ENCODE measurements at places on chromosomes 12 and 14.

DNA sequence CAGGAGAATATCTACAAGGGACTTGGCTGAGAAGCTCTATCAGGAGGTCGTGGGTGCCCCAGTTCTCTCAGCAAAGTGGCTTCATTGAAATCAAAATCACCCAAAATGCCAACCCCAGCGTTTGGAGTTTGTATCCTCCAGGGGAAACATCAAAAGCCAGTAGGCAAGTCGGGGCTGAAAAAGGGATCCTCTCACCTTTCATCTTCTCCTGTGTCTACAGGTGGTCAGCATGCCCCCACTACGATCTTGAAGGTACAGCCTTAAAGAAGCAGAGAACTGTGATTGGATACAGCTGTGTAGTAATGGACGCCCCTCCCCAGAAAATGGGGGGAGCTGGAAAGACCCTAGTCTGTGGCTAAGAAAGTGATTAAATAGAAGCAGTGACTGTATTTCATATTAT is 22.2 kb downstream of the HRK start:
- no peak for DNase-seq

DNA sequence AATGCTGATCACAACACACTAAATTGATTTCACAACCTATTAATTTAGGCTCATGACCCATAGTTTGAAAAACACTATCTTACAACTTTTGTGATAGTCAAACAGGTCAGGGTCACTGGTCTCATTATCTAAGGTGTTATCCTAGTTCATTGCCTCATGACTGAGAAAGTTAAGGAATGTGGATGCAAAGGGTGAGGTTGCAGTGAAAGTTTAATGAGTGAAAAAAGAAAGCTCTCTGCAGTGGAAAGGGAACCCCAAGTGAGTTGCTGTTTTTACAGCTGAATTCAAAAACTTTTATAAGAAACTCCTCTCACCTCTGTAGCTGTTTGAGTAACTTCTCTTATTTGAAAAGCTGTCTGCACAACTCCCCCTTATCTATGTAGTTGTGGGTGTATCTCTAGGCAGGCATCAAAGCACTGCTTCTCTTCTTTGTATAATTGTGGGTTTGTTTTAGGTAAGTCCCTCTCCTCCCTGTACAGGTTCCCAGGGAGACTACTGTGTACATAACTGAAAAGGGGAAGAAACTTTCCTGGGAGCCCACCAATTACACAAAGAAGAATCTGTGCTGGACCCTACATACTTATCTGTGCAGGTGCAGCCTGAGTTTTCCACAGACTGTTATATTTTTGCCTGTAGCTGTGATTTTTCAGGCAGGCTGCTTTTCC is 18.9 kb downstream of the DNAL1 start:
- DNase-seq = no peak

DNA sequence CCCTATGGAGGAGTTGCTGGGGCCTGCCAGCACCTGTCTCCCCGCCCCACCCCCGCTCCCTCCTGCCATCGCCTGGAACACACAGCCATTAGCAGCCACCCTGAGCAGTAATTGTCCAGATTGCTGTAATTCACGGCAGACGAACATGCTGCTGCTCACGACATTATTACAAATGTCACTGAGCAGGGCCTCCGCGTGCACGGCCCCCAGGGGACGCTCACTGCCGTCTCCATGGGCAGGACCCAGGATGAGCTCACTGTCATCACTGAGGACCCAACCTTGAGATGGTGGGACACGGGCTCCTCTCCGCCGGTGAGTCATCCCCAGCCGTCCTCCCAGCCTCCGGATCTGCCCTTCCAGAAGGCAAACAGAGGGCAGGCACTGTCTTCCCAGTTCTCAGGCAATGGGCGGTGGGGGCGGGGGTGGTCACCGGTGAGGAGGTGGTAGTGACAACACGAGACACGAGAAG is 100.4 kb downstream of the RFLNA start:
- DNase-seq = no peak

- DNase-seq = no peak
These were observed 17.7 kb downstream of the ZFHX2 start for GRCh38 chr14:23533652-23534435.

DNA sequence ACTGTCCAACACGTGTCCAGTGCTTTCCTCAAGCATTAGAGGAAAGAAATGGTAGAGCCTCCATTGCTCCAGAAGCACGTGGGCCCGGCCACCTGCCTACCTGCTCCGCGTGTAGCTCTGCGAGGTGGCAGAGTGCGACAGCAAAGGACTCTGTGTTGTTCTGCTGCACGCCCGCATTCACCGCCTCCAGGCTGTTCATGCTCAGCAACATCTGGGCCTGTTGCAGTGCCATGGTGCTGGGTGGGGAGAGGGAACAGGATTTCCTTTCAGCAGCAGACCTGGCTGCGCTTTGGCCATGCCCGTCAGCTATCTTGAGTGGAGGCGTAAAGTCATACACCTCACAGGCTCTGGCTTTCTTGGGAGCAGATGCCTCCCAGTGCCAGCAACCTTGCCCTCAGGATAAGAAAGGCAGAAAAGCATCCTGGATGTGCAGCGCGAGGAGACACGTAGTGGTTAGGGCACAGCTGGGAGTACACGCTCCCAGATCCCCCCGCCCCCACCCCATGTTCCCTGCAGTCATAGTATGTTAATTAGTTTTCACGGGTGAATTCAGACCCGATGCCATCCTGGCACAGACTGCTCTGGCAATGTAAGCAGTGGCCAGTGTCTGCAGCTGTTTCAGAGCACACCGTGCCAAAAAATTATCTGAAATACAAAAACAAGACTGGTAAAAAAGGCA is 25.1 kb downstream of the ANAPC5 start:
- no peak for DNase-seq

DNA sequence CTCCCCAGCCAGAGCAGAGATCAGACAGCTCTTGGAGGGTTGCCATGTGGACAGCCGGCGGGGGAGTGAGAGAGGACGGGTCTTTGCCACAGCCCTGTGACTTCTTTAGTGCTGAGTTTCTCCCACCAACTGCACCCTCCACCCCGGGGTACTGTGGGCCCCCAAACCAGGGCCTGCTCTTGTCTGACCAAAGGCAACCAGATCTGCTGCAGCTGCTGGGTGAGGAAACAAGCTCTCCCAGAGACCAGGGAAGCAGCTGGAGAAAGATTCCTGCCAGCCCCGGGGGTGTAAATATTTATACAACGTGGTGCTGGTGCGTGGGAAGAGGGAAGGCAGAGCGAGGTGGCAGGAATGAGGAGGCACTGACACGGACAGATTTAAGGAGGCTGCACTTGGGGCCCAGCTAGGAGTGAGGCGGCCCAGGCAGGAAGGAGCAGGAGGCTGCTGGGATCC is 14.3 kb upstream of the ZFP36L1 start:
- DNase-seq = no peak

DNA sequence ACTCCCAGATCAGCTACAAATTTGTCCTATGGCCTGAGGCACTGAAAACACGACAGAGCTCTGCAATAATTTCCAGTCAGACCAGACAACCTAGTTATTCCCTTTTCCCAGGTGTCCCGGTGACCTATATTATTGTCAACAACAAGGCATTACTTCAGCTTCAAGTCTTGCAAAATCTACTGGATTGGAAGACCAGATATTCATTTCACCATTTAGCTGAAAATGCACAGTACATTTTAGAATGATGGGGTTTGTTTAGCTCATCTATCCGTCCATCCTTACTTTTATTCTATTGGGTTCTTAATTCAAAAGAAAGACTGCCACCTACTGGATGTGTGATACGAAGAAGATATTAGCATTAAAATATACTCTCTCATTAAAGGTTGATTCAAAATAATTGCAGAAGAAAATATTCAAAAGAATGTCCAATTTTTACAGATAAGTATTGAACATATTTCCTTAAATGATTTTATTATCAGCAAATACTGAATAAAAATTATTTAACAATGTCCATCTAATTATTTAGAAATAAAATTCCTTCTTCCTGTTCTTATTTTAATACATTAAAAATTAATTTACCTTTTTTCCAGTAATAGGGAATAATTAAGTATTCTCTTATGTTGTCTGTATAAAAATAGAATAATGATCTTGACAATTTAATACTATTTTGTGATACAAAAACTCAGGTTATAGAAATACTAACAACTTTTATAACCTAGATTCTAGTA is 244.9 kb upstream of the LRIG3 start:
- no peak for DNase-seq

DNA sequence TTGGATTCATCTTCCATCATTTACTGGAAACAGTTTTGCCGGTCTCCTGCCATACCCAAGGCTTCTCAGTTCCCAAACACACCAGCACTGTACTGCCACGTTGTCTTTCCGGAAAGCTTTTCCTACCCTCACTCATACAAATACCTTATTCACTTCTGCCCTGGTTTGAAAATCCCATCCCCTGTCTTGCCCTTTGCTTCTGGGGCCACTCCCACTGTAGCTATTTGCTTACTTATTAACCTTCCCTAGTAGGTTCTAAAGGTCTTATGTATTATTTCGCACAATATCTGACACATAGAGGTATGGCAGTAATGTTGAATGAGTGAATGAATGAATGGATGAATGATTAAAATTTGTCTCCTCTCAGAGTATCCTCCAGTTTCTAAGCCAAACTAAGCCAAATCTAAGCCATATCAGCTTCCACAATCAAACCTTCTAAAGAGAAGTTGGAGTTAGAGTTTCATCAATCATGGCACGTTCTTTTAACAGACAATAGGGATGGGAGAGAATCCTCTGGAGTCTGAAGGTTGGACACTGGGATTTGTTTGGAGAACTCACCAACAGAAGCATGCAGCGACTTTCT is 18.6 kb downstream of the TSPAN8 start:
- no peak for DNase-seq

DNA sequence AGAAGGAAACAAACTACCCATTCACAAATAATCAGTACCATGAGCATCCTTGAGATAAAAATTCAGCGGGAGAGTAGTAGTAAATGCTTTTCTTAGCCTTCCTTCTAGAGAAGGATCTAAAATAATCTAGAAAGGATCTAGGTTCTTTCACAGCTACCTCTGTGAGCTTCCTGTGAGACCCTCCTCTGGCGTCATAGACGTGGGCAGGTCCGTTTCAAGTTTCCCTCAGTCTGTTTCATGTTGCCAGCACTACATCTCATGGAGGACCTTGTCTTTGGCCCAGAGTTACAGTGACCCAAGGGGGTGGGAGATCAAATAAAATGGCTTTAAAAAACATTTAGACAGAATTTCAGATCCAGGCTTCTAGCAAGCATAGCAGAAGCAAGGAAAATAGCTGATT is 13.6 kb downstream of the DAAM1 start:
- no peak for DNase-seq

- no peak for DNase-seq
These were observed 23.6 kb downstream of the ZNF664 start for GRCh38 chr12:123996581-123996980.

- no peak for DNase-seq
These were observed 139.7 kb downstream of the TTLL5 start for GRCh38 chr14:75800792-75801191.

DNA sequence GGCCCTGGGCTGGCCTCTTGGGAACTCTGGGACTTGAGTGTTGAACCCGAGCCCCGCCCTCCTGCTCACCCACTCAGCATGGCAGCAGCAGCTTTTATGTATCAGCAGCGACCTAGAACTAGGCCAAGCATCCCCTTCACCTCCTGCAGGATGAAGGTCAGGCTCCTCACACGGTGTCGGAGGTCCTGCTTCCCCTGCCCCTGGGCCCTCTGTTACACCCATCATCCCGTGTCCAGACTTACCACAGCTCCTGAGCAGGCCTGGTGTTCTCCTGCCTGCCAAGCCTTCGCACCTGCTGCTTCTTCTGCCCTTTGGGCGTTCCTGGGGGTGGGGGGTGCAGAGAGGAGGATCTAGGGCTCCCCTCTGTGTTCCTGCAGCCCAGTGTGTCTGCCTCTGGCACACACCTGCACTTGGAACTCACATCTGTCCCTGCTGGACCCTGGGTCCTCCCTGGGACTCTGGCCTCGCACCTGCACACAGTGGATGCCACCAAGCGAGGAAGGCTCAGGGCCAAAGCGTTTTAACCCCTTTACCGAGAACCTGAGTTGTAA is 80.3 kb downstream of the PAPOLA start:
- no peak for DNase-seq

DNA sequence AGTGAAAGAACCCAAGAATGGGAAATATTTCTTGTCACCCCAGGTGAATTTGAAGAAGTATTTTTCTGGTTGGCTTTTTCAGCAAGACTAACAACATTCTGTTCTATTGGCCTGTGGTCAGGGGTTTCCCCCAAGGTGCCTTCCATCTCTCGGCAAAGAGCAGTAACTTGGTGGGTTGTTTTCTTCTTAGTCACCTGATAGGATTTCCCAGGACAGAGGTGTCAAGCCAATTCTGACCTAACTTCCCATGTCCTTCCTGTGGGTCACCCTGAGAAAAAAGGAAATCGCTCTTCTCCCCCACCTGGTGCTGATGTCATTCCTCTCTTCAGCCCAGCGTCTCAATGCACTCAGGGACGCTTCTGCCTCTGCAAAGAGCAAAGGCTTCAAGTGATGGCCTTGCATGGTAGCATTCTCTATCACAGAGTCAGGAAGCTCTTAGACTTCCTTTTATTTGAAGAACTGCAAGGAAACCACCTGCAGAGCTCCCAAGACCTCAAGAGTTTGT is 16.1 kb upstream of the IFNG start:
- no peak for DNase-seq

DNA sequence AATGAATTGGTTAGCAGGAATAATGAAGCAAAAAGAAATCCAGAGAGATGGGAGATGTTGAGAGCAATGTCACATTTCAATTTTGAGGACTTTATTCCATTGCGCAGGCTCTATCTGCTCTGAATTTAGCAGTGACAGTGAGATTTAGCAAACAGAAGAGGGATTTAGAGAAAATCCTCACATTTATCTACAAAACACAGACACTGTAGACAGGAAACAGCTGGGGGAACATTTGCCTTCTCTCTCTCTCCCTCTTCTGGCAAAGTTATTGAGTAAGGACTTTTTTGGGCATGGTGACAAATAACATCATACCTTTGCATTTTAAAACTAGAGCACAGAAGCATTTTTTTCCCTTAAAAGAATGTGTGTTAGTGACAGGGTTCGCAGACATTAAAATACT is at the start of gene IGF1:
TSS of gene IGF1 (minus strand) at position 158 of the 400 bp plus-strand sequence. CDS start 182 bp downstream, outside the sequence.
- no peak for DNase-seq

DNA sequence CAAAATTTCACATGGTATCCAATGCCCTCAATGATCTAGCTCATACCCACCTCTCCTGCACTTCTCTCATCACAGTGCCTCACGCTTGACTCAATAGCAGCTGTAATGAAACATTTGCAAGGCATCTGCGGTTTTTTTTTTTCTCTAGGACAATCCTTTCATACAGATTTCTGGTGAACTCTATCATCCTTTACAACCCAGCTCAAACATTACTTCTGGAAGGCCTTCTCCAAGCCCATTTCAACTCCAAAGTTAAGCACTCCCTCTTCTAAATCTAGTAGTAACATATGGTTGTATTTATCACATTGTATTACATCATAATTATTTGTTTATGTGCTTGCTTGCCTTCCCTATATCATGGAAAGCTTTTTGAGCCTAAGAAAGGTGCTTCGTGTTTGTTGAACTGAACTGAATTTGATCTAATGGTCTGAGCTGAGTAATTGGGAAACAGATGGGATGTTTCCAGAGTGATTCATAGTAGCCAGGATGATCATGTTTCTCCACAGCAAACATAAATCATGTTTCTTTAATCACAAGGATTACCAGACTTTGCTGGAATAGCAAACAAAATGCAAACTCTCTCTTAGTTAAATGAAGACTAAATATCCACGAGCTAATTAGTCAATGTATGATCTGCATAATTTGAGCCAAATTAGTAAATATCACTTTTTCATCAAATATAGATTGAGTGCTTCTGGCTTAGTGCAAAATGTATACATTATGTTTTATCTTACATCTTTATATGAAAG is 14.3 kb downstream of the CFL2 start:
- peak; percentile 62 for DNase-seq

Data from smooth muscle cell of the brain vasculature (primary cell).